Stimulated activated CD8-positive, alpha-beta memory T cell treated with anti-CD3 and anti-CD28 coated beads, Interleukin-7, amount 100 ng/mL, for 24 hours (primary cell): ENCODE measurements at places on chromosomes 5 and 9.

DNA sequence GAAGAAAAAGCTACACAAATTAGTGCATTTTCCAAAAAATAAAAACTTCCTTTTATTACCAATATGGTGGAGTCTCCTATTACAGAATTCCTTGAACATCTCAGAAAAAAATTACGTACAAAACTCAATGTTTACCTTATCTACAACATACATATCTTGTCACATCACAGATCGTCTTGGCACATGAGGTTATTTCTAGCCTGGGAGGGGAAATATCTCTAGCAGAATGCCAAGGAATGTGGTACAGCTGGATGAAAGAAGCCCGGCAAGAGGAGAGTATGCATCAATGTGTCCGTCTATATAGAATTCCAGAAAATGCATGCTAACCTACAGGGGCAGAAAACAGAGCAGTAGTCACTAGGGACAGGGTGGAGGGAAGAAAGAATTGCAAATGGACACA, 443.8 kb downstream of the ZSWIM6 start:
- DNase-seq: no peak

DNA sequence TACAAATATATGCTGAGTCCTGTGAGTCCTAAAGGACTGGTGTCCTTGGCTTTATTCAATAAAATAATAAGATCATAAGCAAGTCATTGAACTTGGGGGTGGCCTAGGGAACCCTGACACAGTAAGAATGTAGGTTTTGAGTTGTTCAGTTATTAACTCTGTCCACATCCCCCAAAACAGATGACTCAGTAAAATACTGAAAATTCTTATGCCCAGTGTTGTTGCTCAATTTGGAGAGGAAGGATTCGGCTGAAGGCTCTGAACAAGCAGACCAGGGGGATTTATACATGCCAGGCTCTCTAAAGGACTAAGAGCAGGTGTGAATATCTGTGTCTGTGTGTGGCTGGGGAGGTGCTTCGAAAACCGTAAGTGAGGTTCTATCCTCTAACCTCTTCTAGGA, 173.7 kb downstream of the RMI1 start:
- no peak for DNase-seq

GRCh38 chr5:72624641-72625236, 117.5 kb upstream of the ZNF366 start:
- no peak for DNase-seq

DNA sequence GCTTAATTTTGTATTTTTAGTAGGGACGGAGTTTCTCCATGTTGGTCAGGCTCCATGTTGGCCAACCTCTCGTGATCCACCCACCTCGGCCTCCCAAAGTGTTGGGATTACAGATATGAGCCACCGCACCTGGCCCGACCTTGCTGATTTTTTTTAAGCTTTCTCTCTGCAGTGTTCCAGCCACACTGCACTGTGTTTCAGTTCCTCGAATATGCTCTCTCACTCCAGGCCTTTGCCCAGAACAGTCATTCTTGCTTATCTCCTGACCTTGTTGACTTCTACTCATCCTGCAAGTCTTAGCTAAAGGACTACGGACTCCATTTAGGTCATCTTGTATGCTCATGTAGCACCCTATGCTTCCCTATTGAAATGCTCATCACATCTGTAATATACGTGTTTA, 3.3 kb downstream of the SNAPC3 start:
- no peak for DNase-seq

DNA sequence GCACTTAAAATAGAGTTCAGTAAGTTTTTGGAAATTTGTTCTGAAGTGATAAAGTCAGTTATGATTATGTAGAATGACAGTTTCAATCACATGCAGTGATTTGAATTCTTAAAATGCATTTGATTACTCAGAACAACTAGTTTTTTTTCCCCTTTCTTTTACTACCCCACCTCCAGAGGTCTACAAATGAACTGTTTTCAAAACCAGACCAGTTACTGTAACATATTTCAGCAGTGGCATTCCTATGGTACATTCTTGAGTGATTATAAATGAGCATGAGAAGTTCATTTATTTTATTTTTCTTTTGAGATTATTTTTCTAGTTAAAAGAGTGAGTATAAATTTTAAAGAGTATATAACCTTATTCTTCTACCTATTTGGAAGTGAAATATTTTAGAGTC, 71.6 kb downstream of the NNT start:
- DNase-seq: no peak

DNA sequence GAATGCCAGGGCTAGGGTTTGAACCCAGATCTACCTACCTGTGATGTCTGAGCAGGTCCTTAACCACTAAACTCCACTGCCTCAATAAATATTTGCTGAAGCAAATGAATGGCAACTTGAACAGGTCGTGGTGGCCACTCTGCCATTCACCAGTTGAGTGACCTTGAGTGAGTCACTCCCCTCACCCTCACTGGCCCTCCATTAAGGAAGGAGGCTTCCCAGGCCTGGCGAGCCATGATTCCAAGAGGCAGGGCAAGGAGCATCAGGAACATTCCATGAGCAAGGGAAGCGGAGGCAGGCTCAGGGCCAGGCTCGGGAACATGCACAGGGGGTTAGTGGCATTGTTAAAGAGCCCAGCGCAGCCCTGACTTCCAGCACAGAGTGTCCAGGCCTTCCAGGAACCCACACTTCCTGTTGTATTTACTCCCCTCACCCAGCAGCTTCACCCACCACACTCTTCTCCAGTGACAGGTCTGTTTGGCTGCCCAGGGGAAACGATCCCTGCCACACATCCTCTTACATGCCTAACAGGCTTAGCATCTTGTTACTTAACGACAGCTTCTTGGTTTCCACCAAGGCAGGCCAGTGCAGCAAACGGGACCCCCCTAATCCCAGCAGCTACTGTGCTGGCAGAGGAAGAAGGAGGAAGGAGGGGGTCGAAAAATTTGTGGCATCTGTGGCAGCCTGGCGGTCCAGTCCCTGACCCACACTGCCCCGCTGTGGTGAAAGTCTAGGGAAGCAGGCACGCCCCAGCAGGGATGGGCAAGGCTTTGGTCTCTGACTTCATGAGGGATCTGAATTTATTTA, 43.7 kb upstream of the TTC1 start:
- no peak for DNase-seq

DNA sequence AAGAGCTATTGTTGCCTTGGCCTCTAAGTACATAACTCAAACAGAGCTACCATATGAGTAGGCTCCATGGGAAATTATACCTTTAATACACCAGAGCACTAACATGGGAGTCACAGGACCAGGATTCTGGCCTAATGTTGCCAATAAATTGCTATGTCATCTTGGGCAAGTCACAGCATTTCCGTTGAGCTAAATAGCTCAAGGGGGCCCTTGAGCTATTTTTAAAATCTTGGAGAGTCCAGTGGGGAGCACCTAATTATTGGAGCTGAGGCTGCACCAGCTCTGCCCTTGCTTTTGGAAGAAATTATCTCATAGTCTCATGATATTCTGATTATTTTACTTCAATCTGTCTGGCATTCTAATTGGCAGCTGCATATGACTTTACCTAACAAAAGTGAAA, 350.8 kb downstream of the ENC1 start:
- DNase-seq: no peak

GRCh38 chr9:107153336-107153735, 129.7 kb upstream of the RAD23B start:
- DNase-seq: no peak

GRCh38 chr5:94288937-94289336, 329.5 kb downstream of the KIAA0825 start:
- no peak for DNase-seq

GRCh38 chr9:113386571-113387393, 10.0 kb upstream of the HDHD3 start:
- DNase-seq: no peak

- DNase-seq: no peak
Measured at GRCh38 chr9:110994771-110995241, 43.5 kb downstream of the LPAR1 start.

DNA sequence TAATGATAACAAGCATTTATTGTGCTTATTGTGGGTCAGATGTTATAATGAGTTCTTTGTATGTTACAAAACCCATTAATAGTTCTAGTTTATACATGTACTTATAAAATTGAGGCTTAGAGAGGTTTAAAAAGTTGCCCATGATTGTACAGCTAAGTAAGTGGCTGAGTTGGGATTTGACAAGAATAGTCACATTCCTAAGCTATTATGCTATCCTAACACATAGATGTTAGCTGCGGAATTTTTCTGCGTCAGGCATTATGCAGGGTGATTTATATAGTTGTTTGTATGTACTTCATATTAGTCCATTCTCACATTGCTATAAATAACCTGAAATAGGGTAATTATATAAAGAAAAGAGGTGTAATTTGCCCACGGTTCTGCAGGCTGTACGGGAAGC, 12.5 kb downstream of the COMMD10 start:
- no peak for DNase-seq

GRCh38 chr9:113223963-113224362, 2.6 kb downstream of the SLC31A1 start:
- no peak for DNase-seq

DNA sequence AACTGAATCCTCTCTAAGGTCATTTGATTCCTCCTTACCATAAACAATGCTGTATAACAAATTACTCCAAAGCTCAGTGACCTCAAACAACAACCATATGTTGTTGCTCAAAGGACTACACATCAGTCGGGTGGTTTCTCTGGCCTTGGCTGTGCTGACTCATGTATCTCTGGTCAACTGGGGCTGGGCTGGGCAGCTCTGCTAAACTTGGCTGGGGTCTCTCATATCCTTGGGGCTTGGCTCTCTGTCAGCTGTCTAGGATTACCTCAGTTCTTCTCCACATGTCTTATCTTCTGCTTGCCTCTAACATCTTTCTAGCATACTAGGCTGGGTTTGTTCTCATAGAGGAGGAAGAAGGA, 86.4 kb downstream of the GALNT10 start:
- no peak for DNase-seq

- DNase-seq: peak; percentile 35
Measured at GRCh38 chr9:85741095-85741874, 469 bp downstream of the AGTPBP1 start.

GRCh38 chr5:119405419-119405818, 46.9 kb upstream of the HSD17B4 start:
- no peak for DNase-seq

- no peak for DNase-seq
Measured at GRCh38 chr5:132471151-132471907, 19.2 kb downstream of the IRF1 start.

DNA sequence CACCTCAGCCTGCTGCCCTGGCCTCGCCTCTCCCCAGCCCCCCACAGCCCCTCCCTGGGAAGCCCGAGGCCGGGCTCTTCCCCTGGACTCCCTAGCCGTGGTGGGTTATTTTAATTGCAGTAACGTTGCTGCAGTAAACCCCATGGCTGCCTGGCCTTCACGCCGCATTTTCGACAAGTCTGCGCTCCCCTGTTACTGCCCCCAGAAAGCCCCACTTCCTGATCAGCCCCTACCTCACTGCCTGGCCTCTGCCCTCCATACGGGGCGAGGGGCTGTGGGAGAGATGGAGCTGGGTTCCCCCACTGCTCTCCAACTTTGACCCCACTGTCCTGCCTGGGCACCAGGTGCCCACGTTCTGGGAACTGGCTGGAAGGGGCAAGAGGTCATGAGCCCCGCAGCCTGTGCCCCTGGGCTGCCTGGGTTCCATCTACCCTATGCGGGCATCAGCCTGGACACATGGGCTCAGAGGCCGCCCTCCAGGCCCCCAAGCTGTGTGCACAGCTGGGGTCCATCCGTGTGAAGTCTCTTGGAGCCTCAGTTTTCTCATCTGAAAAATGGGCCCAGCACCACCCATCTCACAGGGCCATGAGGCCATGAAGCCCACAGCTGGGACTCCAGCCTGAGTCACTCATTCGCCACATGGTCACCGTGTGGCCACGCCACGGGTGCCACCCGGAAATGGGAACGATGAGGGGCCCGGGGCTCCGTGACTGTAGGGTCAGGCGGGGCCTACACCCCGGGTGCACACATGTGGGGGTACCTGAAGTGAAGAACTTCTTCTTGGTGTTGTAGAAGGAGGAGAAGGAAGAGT, 11.5 kb downstream of the EGFL7 start:
- DNase-seq: no peak

DNA sequence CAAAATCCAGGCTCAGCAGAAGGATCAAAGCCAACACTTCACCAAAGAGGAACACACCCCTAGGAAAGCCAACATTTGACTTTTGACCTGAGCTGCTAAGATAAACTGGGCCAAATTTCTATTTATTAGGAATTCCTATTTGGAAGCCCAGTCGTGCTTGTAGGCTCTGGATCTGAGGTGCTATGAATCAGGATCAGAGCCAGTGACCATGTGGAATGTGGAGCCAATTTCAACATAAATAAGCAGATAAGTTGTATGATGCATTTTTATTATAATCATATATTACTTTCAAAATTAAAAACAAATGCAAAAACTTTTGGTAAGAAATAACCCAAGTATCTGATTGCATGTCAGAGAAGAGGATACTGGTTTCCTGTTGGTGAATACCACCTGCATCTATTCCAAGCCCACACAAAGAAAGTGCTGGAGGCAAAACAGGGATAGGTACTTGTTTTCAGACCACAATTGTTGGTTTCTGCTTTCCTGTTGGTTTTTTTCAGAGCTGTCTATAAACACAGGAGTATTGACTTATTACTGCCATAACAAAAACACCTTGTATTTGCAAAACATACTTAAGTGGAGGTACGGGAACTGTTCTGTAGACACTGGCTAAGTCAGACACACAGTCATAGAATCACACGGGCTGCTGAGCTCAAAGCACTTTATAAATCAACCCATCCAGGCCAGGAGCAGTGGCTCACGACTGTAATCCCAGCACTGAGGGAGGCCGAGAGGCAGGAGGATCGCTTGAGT, 52.8 kb downstream of the ARL15 start:
- no peak for DNase-seq

DNA sequence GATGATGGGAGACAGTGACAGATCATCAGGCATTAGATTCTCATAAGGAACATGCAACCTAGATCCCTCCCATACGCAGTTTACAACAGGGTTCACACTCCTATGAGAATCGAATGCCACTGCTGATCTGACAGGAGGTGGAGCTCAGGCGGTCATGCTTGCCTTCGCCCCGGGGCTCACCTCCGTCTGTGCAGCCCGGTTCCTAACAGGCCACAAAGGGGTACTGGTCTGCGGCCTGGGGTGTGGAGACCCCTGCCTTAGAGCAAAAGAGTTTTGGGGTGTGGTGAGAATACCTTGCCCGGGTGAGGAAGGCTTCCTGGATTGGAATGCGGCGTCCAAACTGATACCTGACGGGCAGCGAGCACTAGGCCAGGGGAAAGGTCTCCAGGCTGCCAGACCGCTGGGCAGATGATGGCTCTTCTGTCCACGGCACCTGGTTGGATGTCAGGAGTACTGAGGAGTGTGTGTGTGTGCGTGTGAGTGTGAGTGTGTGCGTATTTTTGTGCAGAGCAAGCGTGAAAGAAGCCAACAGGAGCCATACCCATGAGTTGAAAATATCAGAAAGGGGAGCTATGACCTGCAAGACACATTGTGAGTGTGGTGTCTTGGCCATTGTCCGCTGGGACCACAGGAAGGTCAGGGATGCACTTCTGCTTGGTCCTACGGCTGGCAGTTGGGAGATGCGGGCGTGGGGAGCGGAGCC, 55.4 kb downstream of the ACER2 start:
- no peak for DNase-seq

DNA sequence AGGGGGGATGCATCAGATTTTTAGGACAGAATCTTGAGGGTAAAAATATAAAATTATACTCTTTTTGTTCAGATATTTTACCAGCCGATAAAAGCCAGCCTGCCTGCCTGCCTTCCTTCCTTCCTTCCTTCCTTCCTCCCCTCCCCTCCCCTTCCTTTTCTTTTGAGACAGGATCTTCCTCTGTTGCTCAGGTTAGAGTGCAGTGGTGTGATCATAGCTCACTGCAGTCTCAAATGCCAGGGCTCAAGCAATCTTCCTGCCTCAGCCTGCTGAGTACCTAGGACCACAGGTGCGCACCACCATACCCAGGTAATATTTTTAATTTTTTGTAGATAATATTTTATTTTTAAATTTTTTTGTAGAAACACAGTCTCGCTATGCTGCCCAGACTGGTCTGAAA, 330.0 kb downstream of the CCDC171 start:
- no peak for DNase-seq
